Kidney (tissue), 22 donors: ENCODE measurements at places on chromosomes 6 and 20. TPM values are rescaled to one million over a fixed set of nuclear protein-coding genes. Genes with fewer than 3 reads are reported as not detected.

The GSTA2 gene
- 0.28 TPM for total RNA-seq

The SLC13A3 gene
- 31.5 TPM for total RNA-seq

The CPNE5 gene
- total RNA-seq, result 7.1 TPM

The HDGFL1 gene
- total RNA-seq, result not detected

The FOXQ1 gene
- 33.6 TPM for total RNA-seq

The COL9A1 gene
- total RNA-seq, result 0.22 TPM

The PCED1A gene
- total RNA-seq, result 47.7 TPM

The DLL1 gene
- total RNA-seq, result 11.9 TPM

The SIGLEC1 gene
- 20.2 TPM for total RNA-seq

The HLA-DMB gene
- total RNA-seq, result 78.0 TPM

The OPRM1 gene
- total RNA-seq, result not detected

The BPIFA1 gene
- not detected for total RNA-seq

The GGTLC1 gene
- not detected for total RNA-seq

The TRIM15 gene
- 2.2 TPM for total RNA-seq

The TMEM74B gene
- 0.54 TPM for total RNA-seq

The PLCB4 gene
- 17.7 TPM for total RNA-seq

The DCDC2 gene
- 110 TPM for total RNA-seq

The GPLD1 gene
- 0.94 TPM for total RNA-seq

The ASCC3 gene
- total RNA-seq, result 31.7 TPM

The TTBK1 gene
- 0.31 TPM for total RNA-seq

DNA sequence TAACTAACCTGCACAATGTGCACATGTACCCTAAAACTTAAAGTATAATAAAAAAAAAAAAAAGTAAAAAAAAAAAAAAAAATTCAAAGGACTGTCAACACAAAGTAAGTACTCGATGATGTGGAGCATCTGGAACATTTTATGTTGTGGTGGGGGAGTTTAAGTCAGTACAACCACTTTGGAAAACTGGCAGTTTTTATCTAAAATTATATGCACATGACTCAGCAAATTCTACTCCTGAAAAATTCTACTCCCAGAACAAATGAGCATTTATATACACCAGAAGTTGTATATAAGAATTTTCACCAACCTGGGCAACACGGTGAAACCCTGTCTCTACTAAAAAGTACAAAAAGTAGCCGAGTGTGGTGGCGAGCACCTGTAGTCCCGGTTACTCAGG, 36.9 kb upstream of the CCDC28A start:
- DNase-seq, result no peak
- H3K27ac ChIP-seq, result no peak overlapping the region
- no peaks in the 10 kb centered on the region for H3K36me3 ChIP-seq
- H3K4me3 ChIP-seq, result no peak overlapping the region
- H3K4me1 ChIP-seq, result no peaks in the 10 kb centered on the region
- no peaks in the 10 kb centered on the region for H3K27me3 ChIP-seq

- no peak overlapping the region for H3K27ac ChIP-seq
- H3K36me3 ChIP-seq, result no peaks in the 10 kb centered on the region
- no peaks in the 10 kb centered on the region for H3K4me1 ChIP-seq
- no peaks in the 10 kb centered on the region for H3K27me3 ChIP-seq
- H3K4me3 ChIP-seq, result no peak overlapping the region
Measured at GRCh38 chr20:7207186-7207798, 439.8 kb downstream of the BMP2 start.

DNA sequence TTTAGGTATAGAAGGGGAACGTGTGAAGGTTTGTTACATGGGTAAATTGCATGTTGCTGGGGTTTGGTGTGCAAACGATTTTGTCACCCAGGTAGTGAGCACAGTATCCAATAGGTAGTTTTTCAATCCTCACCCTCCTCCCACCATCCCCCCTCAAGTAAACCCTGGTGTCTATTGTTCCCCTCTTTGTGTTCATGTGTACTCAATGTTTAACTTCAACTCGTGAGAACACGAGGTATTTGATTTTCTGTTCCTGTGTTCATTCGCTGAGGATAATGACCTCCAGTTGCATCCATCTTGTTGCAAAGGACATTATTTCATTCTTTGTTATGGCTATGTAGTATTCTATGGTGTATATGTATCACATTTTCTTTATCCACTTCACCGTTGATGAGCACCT, 11.6 kb upstream of the VNN1 start:
- H3K36me3 ChIP-seq, result no peaks in the 10 kb centered on the region
- no peaks in the 10 kb centered on the region for H3K4me1 ChIP-seq
- no peak for DNase-seq

DNA sequence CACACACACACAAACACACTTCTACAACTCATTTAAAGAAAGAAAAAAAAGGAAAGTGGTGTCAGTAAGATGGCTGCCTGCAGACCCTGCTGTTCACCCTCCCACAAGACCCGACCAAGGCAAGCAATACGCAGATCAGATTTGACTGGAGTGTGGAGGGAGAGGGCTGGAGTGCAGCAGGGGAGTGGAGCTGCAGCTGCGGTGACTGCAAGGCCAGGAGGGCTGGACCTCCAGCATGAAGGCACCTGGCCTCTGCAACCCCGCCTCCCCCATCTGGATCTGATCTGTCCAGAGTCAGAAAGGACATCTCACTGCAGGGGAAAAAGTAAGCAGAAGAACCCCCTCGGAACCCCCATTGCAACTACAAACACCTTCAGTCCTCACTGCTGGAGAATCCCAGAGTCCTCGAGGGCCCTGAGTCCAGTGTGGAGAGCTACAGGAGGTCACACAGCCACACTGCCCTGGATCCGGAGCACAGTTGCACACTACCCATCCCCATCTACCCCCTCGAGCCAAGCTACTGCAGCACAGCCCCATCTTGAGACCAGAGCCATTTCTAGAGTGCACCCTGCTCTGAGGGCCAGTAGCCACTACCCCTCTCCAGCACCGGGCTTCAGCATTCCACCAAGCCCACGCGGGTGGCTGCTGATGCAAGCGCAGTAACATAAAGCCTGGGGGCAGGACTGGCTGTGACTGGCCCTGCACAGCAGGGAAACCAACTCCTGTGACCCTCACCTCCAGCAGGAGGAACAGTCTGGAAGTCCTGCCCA, 41.9 kb upstream of the SRSF6 start:
- H3K36me3 ChIP-seq, result no peaks in the 10 kb centered on the region
- no peaks in the 10 kb centered on the region for H3K27me3 ChIP-seq
- no peak overlapping the region for H3K27ac ChIP-seq
- DNase-seq, result no peak

GRCh38 chr6:137417396-137417795, 76.8 kb downstream of the OLIG3 start:
- peaks cover 3% of the 10 kb centered on the region for H3K27me3 ChIP-seq
- no peak overlapping the region for H3K27ac ChIP-seq
- no peaks in the 10 kb centered on the region for H3K36me3 ChIP-seq
- H3K4me1 ChIP-seq, result no peaks in the 10 kb centered on the region

DNA sequence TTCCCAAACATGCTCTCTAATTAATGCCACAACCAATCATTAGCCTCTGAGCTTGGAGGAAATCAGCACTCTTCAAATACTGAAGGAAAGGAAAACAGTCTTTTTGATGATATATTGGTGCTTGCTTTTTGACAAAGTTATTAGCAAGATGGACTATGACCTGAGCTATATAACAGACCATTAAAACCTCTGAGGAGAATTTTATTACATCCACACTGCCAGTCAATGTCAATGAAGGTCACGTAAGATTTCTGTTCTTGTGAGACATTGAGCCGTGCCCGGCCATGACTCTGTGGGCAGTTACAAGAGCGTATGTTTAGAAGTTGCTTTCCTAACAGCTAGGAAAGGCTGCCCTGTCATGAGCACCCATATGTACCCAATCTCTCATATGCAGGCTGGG, 659.0 kb downstream of the UTRN start:
- no peak overlapping the region for H3K4me3 ChIP-seq
- H3K27me3 ChIP-seq, result no peaks in the 10 kb centered on the region
- no peak overlapping the region for H3K27ac ChIP-seq
- no peaks in the 10 kb centered on the region for H3K36me3 ChIP-seq

GRCh38 chr6:167973148-167973885, 24.2 kb upstream of the KIF25 start:
- no peak for DNase-seq
- H3K27me3 ChIP-seq, result no peaks in the 10 kb centered on the region
- H3K27ac ChIP-seq, result no peak overlapping the region
- H3K4me1 ChIP-seq, result no peaks in the 10 kb centered on the region
- peaks cover 4% of the 10 kb centered on the region for H3K36me3 ChIP-seq

- no peaks in the 10 kb centered on the region for H3K27me3 ChIP-seq
- no peak overlapping the region for H3K4me3 ChIP-seq
- DNase-seq, result no peak
- H3K36me3 ChIP-seq, result peaks cover 6% of the 10 kb centered on the region
- H3K27ac ChIP-seq, result no peak overlapping the region
Measured at GRCh38 chr6:31657406-31658157, 1.9 kb downstream of the APOM start.

DNA sequence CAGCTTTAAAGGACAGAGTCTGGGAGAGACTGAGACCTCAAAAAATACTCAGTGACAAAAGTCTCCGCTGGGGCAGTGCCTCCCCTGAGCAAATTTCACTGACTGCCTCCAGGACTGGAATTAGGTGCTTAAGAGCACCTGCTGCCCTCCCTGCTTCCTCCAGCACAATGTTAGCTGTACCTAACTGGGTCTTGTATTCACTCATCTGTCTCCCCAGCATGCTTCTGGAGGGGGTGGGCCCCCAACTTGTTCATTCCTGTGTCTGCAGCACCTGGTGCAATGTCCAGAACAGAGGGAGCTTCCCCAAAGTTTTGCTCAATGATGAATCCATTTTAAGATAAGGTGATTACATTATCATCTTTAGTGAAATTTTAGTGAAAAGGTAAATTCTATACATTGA, 650.7 kb downstream of the KIF16B start:
- H3K36me3 ChIP-seq, result no peaks in the 10 kb centered on the region
- no peaks in the 10 kb centered on the region for H3K27me3 ChIP-seq
- no peak overlapping the region for H3K27ac ChIP-seq

DNA sequence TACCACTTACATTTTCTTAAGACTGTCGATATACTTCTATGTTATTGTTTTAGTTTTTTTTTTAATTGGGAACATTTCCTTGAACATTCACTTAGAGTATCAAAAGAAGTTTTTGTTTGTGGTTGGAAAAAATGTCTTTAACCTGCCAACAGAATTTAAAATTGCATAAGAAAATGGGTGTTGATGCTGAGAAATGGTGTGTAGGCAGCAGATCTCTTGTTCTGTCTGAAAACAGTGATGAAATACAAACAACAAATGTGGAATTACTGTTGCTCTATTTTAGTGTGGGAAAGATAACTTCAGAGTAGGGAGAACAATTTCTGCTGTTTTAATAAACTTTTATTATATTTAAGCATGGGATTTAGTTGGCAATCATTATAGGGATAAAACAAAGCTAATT, 293.5 kb downstream of the CDKAL1 start:
- H3K27ac ChIP-seq, result no peak overlapping the region
- H3K4me1 ChIP-seq, result no peaks in the 10 kb centered on the region

DNA sequence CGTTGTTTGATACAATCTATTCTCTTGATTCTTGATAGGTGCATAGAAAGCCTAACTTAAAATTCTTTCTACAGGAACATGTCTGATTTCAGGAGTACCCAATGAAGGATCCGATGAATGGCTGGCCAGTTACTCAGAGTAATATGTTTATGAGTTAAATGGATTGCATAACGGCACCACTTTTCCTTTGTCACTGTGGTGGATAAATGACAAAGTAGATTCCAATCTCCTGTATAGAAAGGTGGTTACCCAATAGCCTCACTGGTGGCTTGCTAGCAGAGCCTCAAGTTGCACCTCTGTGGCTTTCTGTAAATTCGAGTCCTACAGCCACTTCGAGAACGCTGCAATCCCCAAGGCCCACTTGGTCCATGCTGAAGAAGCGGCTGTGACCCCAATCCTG, 28.4 kb downstream of the LHFPL5 start:
- no peak for DNase-seq
- H3K4me1 ChIP-seq, result no peaks in the 10 kb centered on the region
- no peaks in the 10 kb centered on the region for H3K27me3 ChIP-seq
- no peak overlapping the region for H3K4me3 ChIP-seq

GRCh38 chr6:168708526-168708925, 267.5 kb downstream of the SMOC2 start:
- no peaks in the 10 kb centered on the region for H3K36me3 ChIP-seq
- no peak for DNase-seq
- no peak overlapping the region for H3K4me3 ChIP-seq
- no peaks in the 10 kb centered on the region for H3K4me1 ChIP-seq
- H3K27ac ChIP-seq, result no peak overlapping the region

GRCh38 chr20:46545077-46545826, 5.2 kb downstream of the OCSTAMP start:
- H3K36me3 ChIP-seq, result no peaks in the 10 kb centered on the region
- peaks cover 3% of the 10 kb centered on the region for H3K27me3 ChIP-seq
- no peak overlapping the region for H3K27ac ChIP-seq
- H3K4me1 ChIP-seq, result no peaks in the 10 kb centered on the region
- DNase-seq, result no peak

GRCh38 chr6:157488058-157488457, 107.1 kb downstream of the ZDHHC14 start:
- H3K27me3 ChIP-seq, result no peaks in the 10 kb centered on the region
- no peak for DNase-seq
- no peak overlapping the region for H3K4me3 ChIP-seq

DNA sequence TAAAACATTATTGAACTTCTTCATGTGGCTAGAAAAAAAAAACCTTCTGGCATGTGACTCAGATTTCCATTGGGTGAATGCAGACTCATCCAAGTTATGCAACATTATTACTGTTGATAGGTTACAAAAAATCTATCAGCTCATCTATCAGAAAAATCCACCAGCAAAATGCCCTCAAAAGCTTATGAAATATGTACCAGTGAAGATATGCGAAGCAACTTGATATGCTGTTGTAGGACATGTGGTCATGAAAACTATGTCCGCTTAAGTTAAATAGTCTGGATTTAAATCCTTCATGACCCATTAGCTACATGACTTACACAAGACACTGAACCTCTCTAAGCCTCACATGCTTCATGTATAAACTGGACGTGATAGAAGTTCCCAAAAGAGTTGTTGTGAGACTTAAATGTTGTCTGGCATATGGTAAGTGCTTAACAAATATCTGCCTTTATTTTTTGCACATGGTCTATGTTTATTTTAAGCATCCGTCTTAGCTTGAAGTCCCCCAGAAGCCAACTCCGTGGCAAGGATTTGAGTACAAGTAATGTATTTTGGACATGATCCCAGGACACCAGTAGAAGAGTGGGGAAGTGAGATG, 12.5 kb upstream of the BFSP1 start:
- H3K4me1 ChIP-seq, result no peaks in the 10 kb centered on the region
- DNase-seq, result no peak
- no peak overlapping the region for H3K4me3 ChIP-seq
- H3K27ac ChIP-seq, result peak overlapping the region; percentile 79
- no peaks in the 10 kb centered on the region for H3K27me3 ChIP-seq

DNA sequence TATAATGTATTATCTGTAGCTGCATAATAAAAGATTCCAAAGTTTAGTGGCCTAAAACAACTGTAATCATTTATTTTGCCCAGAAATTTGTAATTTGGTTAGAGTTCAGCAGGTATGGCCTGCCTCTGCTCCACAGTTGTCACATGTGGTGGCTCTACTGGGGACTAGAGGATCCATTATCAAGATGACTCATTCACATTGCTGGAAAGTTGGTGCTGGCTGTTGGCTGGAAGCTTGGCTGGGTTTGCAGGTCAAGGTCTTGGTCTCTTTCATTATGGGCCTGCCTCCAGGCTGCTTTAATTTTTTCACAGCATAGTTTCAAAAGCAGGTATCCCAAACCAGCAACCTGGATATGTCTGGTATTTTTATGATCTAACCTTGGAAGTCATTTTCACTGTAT, 17.6 kb downstream of the TRDN start:
- no peak overlapping the region for H3K27ac ChIP-seq
- H3K4me1 ChIP-seq, result no peaks in the 10 kb centered on the region
- no peak overlapping the region for H3K4me3 ChIP-seq
- no peaks in the 10 kb centered on the region for H3K36me3 ChIP-seq
- H3K27me3 ChIP-seq, result no peaks in the 10 kb centered on the region
